ENCODE measurements at places on chromosomes 13 and 19. TPM values are rescaled to one million over a fixed set of nuclear protein-coding genes. Genes with fewer than 3 reads are reported as not detected.

- DNase-seq, result no peak
Observed at GRCh38 chr19:37990362-37990761, 83.4 kb downstream of the SIPA1L3 start.

GRCh38 chr19:10852941-10853340, 4.7 kb downstream of the C19orf38 start:
- no peak for DNase-seq

GRCh38 chr19:29665826-29666577, 741 bp downstream of the PLEKHF1 start:
- DNase-seq, result no peak

- DNase-seq, result no peak
Observed at GRCh38 chr13:113862191-113862930, 1.5 kb downstream of the GAS6 start.

DNA sequence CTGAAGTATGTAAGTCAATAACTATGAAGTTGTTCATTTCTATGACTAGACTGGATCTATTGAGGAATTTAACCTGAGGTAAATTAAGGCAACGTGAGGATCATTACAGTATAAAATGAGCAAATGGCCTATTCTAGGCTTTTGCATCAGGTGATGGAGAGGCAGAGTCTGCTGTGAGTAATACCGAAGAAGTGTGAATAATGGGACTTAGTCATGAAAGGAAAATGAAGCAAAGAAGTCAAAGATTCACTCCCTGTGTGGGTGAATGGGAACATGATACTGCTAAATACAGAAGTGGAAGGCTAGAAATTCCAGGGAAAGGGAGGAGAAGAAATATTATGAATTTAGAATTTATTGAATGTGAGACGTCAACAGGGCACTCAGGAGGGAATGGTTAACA, 774.1 kb downstream of the LIG4 start:
- DNase-seq, result no peak

DNA sequence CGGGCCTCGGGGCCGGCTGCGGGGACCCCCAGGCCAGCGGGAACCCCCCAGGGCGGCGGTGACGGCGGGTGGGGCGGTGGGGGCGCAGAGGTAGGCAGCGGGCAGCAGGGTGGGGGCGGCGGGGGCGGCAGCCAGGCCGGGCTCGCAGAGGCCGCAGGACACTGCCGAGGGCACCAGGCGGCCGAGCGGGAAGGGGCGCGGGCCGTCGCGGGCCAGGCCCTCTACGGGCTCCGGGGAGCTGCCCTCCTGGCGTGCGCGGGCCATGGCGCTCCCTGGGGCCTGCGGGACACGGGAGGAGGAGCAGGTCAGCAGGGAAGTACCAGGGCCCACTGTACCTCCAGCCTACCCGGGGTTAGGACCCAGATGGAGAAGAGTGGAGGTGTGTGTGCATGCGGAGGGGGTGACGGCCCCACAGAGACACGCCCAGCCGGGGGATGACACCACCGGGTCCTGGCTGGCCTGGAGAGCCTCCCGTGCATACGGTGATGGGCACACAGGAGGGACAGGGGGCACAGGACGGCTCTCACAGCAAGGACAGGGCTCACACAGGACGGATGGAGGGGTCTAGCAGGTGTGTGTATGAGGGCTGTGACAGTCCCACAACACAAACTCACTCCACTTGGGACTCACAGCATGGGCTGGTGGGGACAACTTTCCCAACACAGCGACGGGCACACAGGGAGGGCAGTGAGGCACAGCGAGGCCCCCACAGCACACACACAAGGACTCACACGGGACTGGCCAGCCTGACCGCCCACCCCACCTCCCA, 2.6 kb downstream of the BBC3 start:
- DNase-seq, result no peak

- no peak for DNase-seq
Observed at GRCh38 chr13:32428581-32429432, 877 bp upstream of the N4BP2L1 start.

DNA sequence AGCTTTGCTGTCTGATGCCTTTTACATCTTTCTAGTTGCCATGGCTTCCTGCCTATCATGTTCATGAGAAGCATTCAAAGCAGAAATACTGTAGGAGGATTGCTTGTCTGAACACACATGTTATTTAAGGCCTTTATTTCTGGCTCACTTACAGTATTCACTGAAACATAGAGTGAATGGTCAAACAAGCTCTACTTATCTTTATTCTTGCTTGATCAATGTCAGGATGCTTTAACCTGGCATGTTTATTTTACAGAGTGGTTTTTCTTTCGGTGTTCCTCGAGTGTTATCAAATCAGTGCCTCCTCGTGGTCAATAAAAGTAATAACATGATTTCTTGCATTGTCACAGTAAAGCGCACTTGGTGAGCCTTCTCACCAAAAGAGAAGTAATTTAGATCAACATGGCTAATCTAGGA, 73.5 kb upstream of the PCDH17 start:
- DNase-seq, result no peak

GRCh38 chr19:42115705-42116104, 16.5 kb downstream of the POU2F2 start:
- no peak for DNase-seq

DNA sequence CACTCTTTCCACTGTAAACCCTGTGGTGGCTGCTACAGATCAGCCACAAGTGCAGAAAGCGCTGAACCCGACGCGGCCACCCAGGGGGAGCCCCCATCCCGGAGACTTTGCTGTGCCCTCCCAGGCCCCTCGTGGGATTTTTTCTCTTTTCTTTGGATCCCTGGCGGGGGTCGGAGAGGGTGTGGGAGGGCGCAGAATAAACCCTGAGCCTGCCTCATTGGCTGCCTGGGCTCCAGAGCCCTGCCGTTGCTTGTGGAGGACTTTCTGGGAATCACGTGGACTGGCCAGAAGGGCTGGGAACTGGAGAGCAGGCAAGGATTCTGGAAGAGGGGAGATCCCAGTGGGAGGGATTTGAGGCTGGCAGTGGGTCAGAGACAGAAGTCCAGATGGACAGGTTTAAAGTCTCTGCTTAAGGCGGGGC, 24.9 kb downstream of the GADD45B start:
- DNase-seq, result no peak

DNA sequence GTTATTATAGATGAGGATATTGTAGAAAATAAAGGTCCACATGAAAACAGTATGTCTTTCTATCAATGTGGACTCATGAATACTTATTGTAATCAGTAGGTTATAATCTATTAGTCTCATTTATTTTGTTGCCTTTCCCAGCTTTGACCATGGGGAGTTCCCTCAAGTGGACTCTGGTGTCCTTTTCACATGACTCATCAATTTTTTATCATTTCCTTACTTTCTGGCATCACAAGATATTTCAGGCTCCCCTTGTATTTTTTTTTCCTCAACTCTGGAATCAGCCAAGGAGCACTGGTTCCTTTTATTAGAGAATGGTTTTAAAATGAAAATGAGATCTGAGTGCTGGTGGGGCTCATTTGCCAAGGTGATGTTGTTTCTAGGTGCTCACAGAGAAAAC, 63.4 kb upstream of the DIAPH3 start:
- no peak for DNase-seq

- no peak for DNase-seq
Observed at GRCh38 chr13:41520016-41520659, 62.8 kb downstream of the RGCC start.

GRCh38 chr19:43781630-43782310, 997 bp upstream of the KCNN4 start:
- no peak for DNase-seq

DNA sequence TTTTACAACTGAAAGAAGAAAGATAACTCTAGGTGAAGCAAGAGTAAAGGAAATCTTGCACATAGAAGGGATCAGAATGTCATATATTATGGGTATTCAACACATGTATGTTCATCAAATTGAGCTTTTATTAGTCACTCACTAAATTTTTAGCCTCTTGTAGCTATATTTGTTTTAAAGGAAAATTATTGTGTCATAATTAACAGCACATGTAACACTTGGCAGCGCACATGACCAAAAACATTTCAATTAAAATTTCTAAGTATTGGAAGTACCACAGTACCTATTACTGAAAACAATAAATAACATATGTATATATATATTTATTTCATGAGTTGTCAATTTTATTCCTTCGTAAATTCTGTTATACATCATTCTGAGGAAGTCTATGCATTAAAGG, 2800.4 kb downstream of the PCDH9 start:
- no peak for DNase-seq

Gene PTGER1
- not detected for polyA plus RNA-seq

Gene LILRB4
- 0.63 TPM for polyA plus RNA-seq

Gene USF2
- 100 TPM for polyA plus RNA-seq

Gene CEACAM8
- 0.18 TPM for polyA plus RNA-seq

Gene CLEC4G
- polyA plus RNA-seq, result 0.10 TPM

Gene TEX101
- not detected for polyA plus RNA-seq

All from forelimb muscle (tissue), 1 donor.